ENCODE measurements at places on chromosomes 11 and 22.
A peak's percentile ranks its signal among the peaks of the same experiment; 100 is the strongest.

GRCh38 chr22:45683248-45683647 lies 11.6 kb downstream of the ATXN10 start:
- DNase-seq: no peak

GRCh38 chr11:103789952-103790351 lies 246.5 kb upstream of the DDI1 start:
- DNase-seq: peak; percentile 33

GRCh38 chr11:78344094-78344493 lies 73.5 kb downstream of the GAB2 start:
- no peak for DNase-seq

DNA sequence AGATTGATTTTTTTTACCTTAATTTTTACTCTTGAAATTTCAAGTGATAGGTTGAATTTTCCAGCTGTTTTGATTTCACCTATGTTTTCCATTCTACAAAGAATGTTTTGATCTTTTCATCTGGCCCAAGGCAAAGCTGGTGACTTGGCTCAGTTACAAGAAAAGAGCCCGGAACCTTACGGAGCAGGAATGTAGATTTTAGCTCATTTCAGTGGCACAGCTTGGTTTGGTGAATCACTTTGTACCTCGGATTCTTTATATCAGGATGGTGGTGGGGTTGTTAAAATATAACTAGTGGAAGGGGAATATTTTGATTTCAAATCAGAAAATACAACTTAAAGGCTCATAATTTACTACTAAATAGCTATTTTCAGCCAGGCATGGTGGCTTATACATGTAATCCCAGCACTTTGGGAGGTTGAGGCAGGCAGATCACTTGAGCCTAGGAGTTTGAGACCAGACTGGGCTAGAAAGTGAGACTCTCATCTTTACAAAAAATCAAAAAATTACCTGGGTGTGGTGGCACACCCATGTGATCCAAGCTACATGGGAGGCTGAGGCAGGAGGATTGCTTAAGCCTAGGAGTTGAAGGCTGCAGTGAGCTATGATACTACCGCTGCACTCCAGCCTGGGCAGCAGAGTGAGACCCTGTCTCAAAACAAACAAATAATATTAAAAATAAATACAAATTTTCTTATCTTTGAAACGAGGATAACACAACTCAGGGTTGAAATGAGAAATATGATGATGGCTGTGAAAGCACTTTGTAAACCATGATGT lies 9.4 kb upstream of the GRIK4 start:
- no peak for DNase-seq

GRCh38 chr11:131288521-131289091 lies 81.8 kb upstream of the NTM start:
- DNase-seq: no peak

DNA sequence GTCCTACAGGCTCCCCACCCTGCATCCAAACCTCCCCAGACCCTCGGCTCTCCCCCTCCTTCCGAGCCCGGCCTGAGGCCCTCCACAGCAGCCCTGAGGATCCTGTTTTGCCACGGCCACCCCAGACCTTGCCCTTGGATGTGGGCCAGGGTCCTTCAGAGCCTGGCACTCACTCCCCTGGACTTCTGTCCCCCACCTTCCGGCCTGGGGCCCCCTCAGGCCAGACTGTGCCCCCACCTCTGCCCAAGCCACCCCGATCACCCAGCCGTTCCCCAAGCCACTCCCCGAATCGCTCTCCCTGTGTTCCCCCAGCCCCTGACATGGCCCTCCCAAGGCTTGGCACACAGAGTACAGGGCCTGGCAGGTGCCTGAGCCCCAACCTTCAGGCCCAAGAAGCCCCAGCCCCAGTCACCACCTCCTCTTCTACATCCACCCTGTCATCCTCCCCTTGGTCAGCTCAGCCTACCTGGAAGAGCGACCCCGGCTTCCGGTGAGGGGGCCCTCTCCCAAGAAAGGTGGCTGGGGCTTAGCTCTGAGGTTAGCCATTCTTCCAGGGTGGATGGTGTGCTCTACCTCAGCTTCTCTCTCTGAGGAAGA lies 2.9 kb downstream of the INPP5J start:
- no peak for DNase-seq

Data from cerebellar cortex (tissue), 1 donor.